ENCODE measurements at places on chromosomes 11 and 22. TPM values are rescaled to one million over a fixed set of nuclear protein-coding genes. Genes with fewer than 3 reads are reported as not detected.

DNA sequence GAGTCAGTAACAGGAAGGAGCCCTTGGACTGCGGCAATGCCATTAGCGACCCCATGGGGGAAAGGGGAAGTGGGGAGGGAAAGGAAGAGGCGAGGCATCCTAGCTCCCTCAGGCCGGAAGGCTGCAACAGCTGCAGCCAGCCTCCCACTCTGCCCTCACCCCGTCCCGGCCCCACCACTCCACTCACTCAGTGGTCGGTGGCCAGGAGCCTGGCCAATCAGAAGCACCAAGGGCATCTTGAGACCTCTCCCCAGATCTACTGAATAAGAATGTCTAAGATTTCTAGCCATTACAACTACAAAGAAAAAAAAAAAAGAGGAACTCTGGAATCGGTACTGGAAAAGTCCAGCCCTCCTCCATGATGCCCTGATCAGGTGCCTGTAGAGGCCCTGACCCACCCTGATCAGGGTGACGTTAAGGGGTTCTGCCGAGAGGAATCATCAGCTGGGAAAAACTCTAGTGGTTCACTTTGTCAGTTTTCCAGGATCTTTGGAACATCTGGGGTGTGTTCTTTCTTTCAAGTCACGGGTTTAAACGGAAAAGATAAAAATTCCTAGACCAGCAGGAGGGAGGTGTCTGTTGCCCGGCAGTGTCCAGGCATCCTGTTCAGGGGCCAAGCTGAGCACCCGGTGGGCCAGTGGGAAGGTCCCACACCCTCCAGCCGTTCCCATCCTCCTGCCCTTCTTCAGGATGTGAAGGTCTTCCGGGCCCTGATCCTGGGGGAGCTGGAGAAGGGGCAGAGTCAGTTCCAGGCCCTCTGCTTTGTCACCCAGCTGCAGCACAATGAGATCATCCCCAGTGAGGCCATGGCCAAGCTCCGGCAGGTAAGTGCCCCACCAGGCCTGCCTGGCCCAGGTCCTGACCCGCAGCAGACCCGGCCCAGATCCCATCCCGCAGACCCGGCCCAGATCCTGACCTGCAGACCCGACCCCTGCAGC lies 14.4 kb downstream of the OAF start:
- H3K4me1 ChIP-seq, result no peaks in the 10 kb centered on the region
- H3K36me3 ChIP-seq, result no peaks in the 10 kb centered on the region
- no peaks in the 10 kb centered on the region for H3K27me3 ChIP-seq
- H3K27ac ChIP-seq, result no peak overlapping the region

- H3K4me3 ChIP-seq, result no peak overlapping the region
- H3K36me3 ChIP-seq, result no peaks in the 10 kb centered on the region
- H3K4me1 ChIP-seq, result no peaks in the 10 kb centered on the region
These were observed 71.6 kb downstream of the C11orf58 start for GRCh38 chr11:16809886-16810668.

DNA sequence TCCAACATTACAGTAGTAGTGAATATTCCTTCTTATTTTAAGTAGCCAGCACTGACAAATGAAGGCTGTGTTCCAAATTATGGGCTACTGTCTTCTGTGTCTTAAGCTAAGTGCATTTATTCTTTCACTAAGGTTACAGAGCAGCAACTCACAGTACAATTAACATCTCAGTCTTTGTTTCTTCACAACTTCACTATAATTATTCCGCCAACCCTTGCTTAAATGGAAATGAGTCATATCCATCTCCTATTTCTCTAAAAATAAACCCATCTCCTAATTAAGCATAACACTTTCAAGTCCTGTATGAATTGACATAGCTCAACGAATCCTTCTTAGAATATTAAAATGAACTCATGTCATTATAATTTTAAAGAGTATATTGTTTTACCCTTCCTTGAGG lies 6.7 kb downstream of the ETS1 start:
- no peak overlapping the region for H3K4me3 ChIP-seq
- H3K27ac ChIP-seq, result no peak overlapping the region
- no peak for DNase-seq
- no peaks in the 10 kb centered on the region for H3K36me3 ChIP-seq
- H3K4me1 ChIP-seq, result no peaks in the 10 kb centered on the region

DNA sequence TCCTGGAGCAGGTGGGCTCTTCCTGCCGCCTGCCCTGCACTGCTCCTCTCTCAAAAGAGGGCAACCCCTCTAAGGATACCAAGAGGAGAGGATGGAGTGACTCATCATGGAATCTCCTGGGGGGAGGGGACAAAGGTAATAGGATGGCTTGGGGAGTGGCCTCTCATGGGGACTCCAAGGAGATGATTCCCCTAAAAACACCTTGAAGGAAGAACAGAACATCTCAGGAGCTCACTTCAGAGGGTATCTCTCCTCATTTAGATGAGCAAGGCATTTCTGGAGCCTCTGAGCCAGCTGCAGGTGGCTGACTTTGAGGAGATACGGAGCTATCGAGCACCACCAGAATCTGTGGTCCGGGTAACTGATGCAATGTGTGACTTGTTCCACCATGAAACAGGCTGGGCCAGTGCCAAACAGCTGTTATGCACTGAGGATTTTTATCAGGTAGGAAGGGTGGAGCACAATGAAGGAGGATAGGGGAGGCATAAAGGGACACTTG lies 40.2 kb downstream of the RRP8 start:
- H3K4me1 ChIP-seq, result no peaks in the 10 kb centered on the region
- H3K4me3 ChIP-seq, result no peak overlapping the region
- peaks cover 9% of the 10 kb centered on the region for H3K36me3 ChIP-seq
- DNase-seq, result no peak

- H3K27ac ChIP-seq, result no peak overlapping the region
- no peaks in the 10 kb centered on the region for H3K27me3 ChIP-seq
- H3K36me3 ChIP-seq, result no peaks in the 10 kb centered on the region
- H3K4me3 ChIP-seq, result no peak overlapping the region
- DNase-seq, result no peak
These were observed 72.3 kb downstream of the SHANK2 start for GRCh38 chr11:71179877-71180605.

DNA sequence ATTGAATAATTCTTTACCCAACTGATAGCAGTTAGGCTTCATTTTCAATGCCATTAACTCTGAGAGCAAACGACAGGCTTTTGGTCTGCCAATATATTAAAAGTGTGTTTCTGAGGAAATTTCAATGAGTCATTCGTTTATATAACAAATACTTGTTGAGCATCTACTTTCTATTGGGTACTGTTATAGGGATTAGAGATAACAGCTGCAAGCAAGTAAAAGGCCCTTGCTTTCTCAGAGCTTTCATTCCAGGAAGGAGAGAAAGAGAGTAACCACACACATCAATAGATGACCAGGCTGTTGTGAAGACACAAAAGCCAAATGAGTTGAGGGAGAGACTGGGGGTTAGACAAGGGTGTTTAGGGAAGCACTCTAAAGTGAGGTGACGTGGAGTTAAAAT lies 35.7 kb downstream of the CD44 start:
- H3K4me3 ChIP-seq, result no peak overlapping the region
- no peak for DNase-seq
- no peaks in the 10 kb centered on the region for H3K27me3 ChIP-seq

DNA sequence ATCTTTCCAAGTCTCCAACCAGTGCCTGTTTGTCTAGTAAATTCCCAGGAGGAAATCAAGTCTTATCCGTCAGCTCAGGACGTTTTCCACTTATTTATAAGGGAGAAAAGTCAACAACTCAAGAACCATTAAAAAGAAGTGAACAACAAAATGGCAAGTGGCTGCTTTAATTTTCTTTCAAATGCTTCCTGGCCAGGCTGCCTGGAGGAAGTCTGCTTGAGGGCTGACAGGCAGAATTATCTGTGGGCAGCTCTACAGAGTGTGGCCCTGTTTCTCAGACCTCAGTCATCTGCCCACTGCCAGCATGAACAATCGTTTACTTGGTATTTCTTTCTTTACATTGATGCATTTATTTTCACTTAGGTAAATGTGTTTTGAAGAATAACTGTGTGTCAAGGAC lies 281.9 kb upstream of the ISX start:
- no peak for DNase-seq
- no peaks in the 10 kb centered on the region for H3K27me3 ChIP-seq
- H3K27ac ChIP-seq, result no peak overlapping the region
- no peak overlapping the region for H3K4me3 ChIP-seq
- no peaks in the 10 kb centered on the region for H3K36me3 ChIP-seq
- H3K4me1 ChIP-seq, result no peaks in the 10 kb centered on the region

GRCh38 chr11:17633279-17633986 lies 85.9 kb upstream of the MYOD1 start:
- H3K27me3 ChIP-seq, result no peaks in the 10 kb centered on the region
- DNase-seq, result no peak
- H3K27ac ChIP-seq, result no peak overlapping the region
- H3K4me1 ChIP-seq, result no peaks in the 10 kb centered on the region

GRCh38 chr11:6538945-6539344 lies 41.9 kb downstream of the DNHD1 start:
- DNase-seq, result no peak
- H3K4me1 ChIP-seq, result no peaks in the 10 kb centered on the region
- H3K27ac ChIP-seq, result no peak overlapping the region
- no peak overlapping the region for H3K4me3 ChIP-seq

DNA sequence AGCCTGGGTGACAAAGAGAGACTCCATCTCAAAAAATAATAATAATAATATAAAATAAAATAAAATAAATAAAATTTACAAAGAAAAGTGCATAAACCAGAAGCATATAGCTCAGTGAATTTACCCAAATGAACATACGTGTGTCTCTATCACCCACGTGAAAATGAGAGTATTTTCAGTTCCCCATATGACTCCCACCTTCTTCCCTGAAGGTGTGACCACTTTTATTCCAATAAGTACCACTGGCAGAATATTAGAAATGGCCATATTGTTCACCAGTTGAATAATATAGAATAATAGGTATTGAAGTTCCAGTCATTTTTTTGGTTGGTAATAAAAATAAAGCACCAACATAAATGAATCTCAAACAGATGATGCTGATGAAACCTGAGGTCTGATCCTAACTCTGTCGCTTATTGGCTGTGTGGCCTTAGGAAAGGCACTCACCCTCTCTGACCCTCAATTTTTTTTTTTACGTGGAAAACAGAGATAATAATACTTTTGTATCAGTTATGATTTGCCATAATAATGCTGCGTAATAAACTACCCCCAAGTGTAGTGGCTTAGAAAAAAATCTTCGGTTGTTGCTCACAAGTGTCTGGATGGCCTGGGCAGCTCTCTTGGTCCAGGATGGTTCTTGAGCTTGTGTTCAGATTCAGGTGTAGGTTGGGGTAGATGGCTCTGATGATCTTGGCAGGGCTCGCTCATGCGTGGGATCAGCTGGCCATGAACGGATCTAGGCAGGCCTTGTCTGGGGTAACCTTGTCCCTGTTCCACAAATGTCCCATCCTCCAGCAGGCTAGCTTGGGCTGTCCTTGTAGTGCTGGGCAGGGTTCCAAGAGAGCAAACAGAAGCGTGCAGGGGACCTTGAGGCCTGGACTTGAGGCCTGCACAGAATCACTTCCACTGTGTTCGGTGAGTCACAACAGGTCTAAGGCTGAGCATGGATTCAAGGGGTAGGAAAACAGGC lies 88.1 kb downstream of the MYO18B start:
- no peak for DNase-seq
- no peaks in the 10 kb centered on the region for H3K4me1 ChIP-seq
- H3K27me3 ChIP-seq, result no peaks in the 10 kb centered on the region
- no peak overlapping the region for H3K27ac ChIP-seq

GRCh38 chr11:62933750-62934495 lies 12.8 kb upstream of the CHRM1 start:
- DNase-seq, result no peak
- H3K27me3 ChIP-seq, result no peaks in the 10 kb centered on the region
- H3K27ac ChIP-seq, result no peak overlapping the region
- no peak overlapping the region for H3K4me3 ChIP-seq
- no peaks in the 10 kb centered on the region for H3K36me3 ChIP-seq

DNA sequence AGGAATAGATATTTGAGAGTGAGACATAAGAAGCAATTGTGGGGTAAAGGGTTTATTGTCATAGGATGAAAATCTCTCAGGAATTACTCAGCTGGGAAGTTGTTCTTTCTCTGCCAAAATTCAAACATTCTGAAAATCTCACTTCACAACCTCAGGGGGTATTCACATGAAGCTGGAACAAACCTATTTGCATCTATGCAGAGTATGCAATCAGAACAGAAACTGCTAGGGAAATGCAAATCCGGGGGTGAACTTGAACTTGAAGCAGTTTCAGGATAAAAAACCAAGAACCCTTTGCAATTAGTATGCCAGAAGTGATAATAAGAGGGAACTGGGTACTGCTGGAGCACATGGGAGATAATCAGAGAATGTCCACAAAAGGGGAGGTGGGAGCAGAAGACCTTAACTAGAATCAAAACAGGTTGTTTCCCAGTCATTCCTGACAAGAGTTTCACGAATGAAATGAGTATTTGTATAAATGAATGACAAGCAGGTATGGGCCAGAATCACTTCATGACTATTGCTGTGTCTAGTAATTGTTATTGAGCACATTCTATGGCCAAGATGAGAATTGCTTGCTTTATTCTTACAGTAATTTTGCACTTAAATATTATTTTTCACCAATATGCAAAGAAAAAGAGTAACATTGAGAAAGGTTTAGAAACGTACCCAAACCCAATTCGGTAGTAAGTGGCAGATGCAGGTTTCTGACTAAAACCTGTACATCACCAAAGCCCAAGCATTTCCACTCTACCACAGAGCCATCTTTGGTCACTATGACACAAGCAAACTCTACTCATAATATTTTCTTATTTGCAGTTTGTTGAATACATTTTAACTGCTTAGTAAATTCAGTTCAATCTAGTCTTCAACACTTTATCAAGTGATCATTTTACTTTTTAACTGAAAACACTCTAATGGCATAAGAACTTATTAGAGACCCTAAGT lies 61.8 kb upstream of the UBASH3B start:
- no peaks in the 10 kb centered on the region for H3K27me3 ChIP-seq
- no peaks in the 10 kb centered on the region for H3K36me3 ChIP-seq
- no peaks in the 10 kb centered on the region for H3K4me1 ChIP-seq
- no peak overlapping the region for H3K27ac ChIP-seq

FAM83F gene
- total RNA-seq, result not detected

ZBTB16 gene
- total RNA-seq, result 344 TPM

RASD2 gene
- total RNA-seq, result 6.6 TPM

SIK2 gene
- 8.2 TPM for total RNA-seq

SCO2 gene
- not detected for total RNA-seq

IFITM1 gene
- total RNA-seq, result 650 TPM

PHETA2 gene
- total RNA-seq, result 41.5 TPM

All from ascending aorta (tissue), 2 donors.